ENCODE measurements at places on chromosomes 1 and 21. TPM values are rescaled to one million over a fixed set of nuclear protein-coding genes. Genes with fewer than 3 reads are reported as not detected.
A peak's percentile ranks its signal among the peaks of the same experiment; 100 is the strongest.

The GJA4 gene
- not detected for total RNA-seq

DNA sequence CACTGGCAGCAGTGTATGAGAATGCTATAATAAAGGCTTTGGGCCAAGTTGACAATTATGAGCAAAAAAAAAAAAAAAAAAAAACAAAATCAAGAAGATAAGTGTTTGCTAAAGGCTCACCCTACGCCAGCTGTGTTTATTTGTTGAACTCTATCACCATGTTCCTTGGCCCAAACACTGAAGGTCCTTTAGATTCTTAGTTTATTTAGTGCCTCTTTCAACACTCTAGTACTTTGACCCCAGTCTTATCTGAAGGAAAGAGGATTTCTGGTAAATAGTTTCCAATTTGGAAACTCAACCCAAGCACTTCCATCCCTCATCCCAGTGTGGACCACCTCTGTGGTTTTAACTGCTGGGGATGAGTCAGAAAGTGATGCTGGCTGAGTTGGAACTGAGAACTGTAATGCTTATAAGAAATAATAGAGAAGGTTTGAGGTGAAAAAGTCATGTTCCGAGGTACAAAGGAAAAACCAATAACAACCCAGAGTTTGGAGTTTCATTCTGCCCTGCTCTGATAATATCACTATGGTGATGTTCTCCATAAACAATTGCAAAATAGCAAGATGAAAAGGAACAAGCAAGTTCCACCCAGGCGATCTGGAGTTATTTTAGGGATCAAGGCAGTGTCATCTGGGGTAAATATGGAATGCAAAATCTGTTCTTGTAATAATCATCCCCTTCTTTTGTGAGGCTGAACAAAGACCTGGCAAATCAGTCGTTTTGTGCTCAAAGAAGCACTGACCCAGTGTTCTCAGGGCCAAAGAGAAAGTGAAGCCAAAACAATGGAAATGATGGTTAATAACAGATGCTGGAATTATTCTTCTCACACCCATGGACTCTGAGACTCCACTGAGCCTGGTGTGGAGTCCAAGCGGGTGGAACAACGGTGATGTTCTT lies 19.7 kb upstream of the CAPZB start:
- no peak overlapping the region for H3K4me3 ChIP-seq
- no peak overlapping the region for H3K27ac ChIP-seq
- peaks cover 8% of the 10 kb centered on the region for H3K4me1 ChIP-seq
- DNase-seq = no peak

- H3K4me3 ChIP-seq = no peak overlapping the region
- DNase-seq = no peak
- H3K27me3 ChIP-seq = peaks cover 2% of the 10 kb centered on the region
- H3K4me1 ChIP-seq = no peaks in the 10 kb centered on the region
- H3K27ac ChIP-seq = no peak overlapping the region
Measured at GRCh38 chr1:208497866-208498541, 253.8 kb upstream of the PLXNA2 start.

- no peak for DNase-seq
- peaks cover 1% of the 10 kb centered on the region for H3K27me3 ChIP-seq
- no peak overlapping the region for H3K27ac ChIP-seq
- no peaks in the 10 kb centered on the region for H3K36me3 ChIP-seq
- H3K4me3 ChIP-seq = no peak overlapping the region
Measured at GRCh38 chr1:67171978-67172377, 5.7 kb downstream of the IL23R start.

GRCh38 chr1:32500387-32501209 lies 35.7 kb downstream of the ZBTB8B start:
- no peak overlapping the region for H3K27ac ChIP-seq
- peak overlapping the region; percentile 33 for H3K4me3 ChIP-seq
- peaks cover 8% of the 10 kb centered on the region for H3K4me1 ChIP-seq
- no peak for DNase-seq
- peaks cover 29% of the 10 kb centered on the region for H3K27me3 ChIP-seq

The GUCA2B gene
- total RNA-seq = not detected

GRCh38 chr1:81305997-81306452 lies 494.7 kb upstream of the ADGRL2 start:
- DNase-seq = no peak
- no peak overlapping the region for H3K27ac ChIP-seq
- H3K4me3 ChIP-seq = no peak overlapping the region
- H3K4me1 ChIP-seq = no peaks in the 10 kb centered on the region
- H3K27me3 ChIP-seq = no peaks in the 10 kb centered on the region
- no peaks in the 10 kb centered on the region for H3K36me3 ChIP-seq

All from CD4-positive, alpha-beta T cell (primary cell).